Vagina (tissue), 2 donors: ENCODE measurements at places on chromosomes 12 and 14. TPM values are rescaled to one million over a fixed set of nuclear protein-coding genes. Genes with fewer than 3 reads are reported as not detected.

The GALNT8 gene
- total RNA-seq: 2.0 TPM

The SLC39A5 gene
- not detected for total RNA-seq

The SPIC gene
- not detected for total RNA-seq

The RGS6 gene
- total RNA-seq: 2.0 TPM

The RASSF9 gene
- 1.7 TPM for total RNA-seq

The MYH6 gene
- not detected for total RNA-seq

GRCh38 chr12:19196959-19197630, 67.6 kb downstream of the PLEKHA5 start:
- DNase-seq: no peak

- DNase-seq: no peak
Observed at GRCh38 chr14:73879027-73879426, 7.6 kb upstream of the ZNF410 start.

- no peak for DNase-seq
Observed at GRCh38 chr12:19462406-19462805, 23.1 kb downstream of the AEBP2 start.

- DNase-seq: no peak
Observed at GRCh38 chr12:109606320-109607028, 32.9 kb downstream of the MVK start.

DNA sequence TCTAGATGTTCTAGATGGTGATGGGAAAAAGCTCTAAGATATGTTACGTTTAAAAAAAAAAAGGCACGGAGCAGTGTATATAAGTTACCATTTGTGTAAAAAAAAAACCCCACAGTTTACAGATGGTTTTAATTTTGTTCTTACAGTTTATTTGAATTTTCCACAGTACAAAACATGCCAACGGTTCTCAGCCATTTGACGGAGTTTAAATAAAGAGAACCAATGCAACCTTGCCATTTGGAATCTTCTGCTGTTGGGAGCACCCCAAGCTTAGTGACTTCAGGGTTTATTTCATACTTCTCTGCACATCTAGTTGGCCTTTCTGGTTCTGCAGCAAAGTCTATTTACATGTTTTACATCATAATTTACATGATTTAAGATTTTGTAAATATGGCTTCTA, 7.7 kb upstream of the HPD start:
- no peak for DNase-seq

GRCh38 chr12:124992874-124993625, 395 bp upstream of the BRI3BP start:
- DNase-seq: no peak
